ENCODE measurements at places on chromosomes 11 and 22.

GRCh38 chr11:15198284-15198683, 83.6 kb downstream of the INSC start:
- no peak for DNase-seq

DNA sequence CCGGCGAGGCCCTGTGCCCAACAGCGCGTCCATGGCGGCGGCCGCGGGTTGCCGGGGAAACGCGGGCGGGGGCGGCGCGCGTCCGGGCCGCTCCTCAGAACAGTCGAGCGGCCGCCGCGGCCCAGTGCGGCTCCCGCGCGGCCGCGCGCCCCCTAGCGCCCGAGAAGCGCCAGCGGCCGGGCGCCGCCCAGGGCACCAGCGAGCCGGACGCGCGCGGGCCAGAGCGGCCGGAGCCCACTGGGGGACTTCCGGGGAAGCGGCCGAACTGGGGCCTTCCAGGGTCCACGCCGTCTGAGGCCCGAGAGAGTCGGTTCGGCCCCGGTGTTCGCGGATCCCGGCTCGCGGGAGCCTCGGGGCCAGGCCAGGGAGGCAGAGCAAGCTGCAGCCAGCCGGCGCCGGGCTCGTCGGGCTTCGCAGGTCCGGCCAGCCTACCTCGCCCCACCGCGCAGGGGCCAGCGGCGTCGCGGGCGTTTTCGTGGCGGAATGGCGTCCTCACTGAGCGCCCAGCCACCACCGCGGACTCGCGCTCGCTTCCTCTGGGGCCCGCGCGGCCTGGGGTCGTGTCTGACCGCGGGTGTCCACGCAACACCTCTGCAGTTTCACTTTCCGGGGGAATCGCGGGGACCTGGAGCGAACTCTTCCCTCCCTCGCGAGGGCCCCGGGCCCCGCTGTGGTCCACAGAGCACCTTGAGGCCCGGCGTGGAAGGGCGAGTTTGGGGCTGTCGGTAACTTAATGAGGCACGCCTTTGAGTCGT, at the start of gene DENND6B:
Gene DENND6B, minus strand, starts transcription at position 57 of the 755 bp plus-strand sequence. Its CDS starts 24 bp downstream, at position 33.
- DNase-seq, result peak; percentile 13

- no peak for DNase-seq
Observed at GRCh38 chr11:20353829-20354434, 9.6 kb upstream of the HTATIP2 start.

DNA sequence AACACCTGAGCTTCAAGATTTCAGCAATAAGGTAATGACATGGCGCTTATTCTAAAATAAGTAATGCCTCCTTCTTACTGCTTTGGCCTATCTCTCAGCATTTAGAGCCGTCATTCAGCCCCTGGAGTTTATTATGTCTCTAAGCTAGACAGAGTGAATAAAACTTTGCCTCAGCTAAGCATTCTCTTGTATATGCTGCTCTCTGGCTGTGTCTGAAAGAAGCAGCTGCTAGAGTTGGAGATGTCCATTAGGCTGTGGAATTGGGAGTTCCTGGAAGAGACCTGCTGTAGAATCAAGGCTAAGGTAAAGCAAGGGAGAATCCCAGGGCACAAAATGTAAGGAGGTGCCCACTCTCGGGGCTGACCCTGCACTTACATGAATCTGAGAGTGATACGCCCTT, 35.5 kb upstream of the TTC12 start:
- DNase-seq, result no peak

DNA sequence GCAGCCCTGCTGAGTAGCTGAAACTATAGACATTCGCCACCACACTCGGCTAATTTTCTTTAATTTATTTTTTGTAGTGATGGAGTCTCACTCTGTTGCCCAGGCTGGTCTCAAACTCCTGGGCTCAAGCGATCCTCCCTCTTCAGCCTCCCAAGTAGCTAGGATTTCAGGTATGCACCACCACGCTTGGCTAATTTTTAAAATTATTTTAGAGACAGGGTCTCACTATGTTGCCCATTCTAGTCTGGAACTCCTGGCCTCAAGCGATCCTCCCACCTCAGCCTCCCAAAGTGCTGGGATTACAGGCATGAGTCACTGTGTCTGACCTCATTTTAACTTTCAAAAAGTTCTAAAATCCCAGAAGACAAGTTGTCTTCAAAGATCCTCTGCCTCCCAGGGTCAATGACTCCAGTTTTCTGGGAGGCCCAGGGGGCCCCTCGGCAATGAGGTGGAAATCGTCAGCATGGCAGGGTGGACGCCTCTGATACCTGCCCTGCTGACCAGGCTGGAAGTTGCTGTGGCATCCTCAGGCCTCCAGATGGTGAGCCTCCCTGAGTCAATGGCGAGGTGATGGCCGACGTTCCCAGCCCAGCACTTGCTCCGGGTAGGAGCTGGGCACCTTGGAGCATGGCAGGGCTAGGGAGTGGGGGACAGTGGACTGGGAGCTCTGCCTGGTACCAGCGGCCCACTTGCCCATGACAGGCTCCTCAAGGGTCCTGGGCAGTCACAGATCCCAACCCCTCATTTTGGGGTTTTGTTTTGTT, 31.1 kb downstream of the RPL3 start:
- no peak for DNase-seq

GRCh38 chr11:76935042-76935441, 74.3 kb downstream of the ACER3 start:
- DNase-seq, result no peak

DNA sequence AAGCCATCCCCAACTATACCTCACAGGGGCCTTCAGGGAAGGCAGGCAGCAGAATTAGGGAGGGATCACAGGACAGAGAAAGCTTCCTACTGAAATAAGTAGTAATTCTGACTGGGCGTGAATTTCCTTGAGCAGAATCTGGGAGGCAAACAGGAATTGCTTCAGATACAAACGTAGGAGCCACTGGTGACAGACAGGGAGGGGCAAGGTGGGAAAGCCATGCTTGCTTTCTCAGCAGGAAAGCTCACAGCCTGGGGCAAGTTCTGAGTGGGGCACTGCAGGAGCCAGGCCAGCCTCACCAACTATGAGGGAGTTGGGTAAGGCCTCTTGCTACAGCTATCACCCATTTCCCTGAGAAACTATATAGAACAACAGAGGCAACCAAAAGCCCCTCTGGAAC, 43.6 kb downstream of the ARHGAP32 start:
- no peak for DNase-seq

DNA sequence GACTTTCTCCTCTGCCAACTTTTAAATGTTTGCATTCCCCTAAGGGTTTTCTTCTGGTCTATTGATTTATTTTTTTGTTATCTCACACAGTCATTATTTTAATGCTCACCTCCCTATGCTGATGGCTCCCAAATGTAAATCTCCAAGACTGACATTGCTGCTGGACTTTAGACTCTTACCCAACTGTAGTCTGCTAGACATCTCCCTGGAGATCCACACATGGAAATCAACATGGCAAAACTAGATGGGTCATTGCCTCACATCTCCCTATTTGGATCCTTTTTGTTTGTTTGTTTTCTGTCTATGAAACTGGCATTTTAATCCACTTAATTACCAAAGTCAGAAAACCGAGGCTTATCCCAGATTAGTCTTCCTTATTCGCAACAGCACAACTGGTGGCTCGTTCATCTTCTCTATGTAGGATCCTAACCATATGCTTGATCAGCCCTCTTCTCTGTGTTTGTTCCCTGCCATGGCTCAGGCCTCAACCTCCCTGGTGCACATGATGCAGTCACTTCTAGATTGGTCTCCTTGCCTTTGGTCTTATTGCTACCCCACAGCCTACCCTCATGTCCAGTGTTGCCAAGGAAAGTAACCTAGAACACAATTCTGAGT, 37.3 kb downstream of the SC5D start:
- no peak for DNase-seq

GRCh38 chr11:124736736-124737135, 3.0 kb upstream of the NRGN start:
- DNase-seq, result no peak

DNA sequence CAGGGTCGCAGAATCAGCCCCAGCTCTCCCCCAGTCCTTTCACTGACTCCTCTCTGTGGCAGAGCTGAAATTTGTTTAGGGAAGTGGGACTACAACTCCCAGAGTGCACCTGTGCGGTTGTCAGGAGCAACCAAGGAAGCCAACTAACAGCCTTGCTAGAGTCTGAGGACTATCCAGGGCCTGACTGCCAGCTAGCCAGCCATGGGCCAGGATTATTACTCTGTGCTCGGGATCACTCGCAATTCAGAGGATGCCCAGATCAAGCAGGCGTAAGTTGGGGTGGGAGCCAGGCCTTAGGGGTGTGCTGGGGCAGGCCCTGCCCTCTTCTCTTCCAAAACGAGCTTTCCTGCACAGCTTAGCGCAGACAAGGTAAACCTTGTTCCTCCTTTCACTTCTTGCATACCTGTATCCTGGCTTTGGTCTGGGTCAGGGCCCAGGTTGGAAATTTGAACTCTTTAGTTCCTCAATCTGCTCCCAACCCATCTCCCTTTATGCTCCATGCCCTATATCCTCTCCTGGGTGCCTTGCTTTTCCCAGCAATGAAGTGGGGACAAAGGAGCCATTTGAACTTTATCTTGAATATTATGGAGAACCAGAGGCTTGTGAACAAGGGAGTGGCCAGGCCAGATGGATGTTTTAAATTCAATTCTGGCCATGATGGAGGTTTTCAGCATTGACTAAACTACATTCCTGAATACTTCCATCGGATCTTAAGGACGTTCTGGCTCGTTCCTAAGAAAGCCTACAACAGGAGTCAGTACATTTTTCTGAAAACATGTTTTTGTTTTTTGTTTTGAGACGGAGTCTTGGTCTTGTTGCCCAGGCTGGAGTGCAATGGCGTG, at the start of gene DNAJB13:
Gene DNAJB13, plus strand, starts transcription at position 158 of the 842 bp plus-strand sequence. Its CDS starts 44 bp downstream, at position 202.
- no peak for DNase-seq

GRCh38 chr11:92820860-92821259, 148.6 kb upstream of the MTNR1B start:
- no peak for DNase-seq

- DNase-seq, result no peak
Observed at GRCh38 chr11:66889960-66890359, 33.1 kb downstream of the LRFN4 start.

DNA sequence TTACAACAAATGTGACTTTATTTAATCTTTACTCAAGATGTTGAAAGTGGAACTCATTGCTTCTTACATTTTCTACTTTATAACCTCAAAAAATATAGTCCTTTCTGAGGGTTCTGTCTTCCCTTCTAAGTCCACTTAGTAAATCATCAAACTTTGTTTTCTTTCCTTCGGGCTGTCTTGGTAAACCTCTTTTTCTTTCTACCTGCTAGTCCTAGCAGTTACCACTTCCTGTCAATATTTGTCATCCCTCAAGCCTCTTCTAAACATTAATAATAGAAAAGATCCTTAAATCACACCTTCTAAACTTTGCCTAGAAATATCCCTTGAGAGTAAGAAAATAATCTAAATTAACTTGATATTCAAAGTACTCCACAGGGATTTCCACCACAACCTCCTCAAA, 580.4 kb downstream of the CNTN5 start:
- DNase-seq, result no peak

- no peak for DNase-seq
Observed at GRCh38 chr11:34311126-34311525, 46.7 kb downstream of the ABTB2 start.

- DNase-seq, result no peak
Observed at GRCh38 chr11:34358258-34358727, 483 bp upstream of the ABTB2 start.

DNA sequence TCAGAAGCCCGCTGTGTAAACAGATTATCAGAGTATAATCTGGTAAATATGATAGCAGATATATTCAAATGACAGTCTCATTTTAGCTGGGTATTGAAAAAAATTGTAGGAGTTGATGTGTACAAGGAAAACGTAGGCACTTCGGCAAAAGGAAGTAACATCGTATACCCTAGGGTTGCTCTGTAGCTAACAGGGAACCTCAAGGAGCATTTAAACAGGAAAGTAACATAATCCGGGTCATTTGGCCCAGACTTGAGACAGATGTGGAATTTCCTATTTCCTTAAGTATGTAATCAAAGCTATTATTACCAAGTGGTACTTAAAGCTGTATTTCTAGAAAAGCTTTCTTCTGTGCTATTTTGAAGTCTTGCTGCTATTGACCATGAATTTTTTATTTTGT, 215.6 kb downstream of the DDX10 start:
- DNase-seq, result no peak

DNA sequence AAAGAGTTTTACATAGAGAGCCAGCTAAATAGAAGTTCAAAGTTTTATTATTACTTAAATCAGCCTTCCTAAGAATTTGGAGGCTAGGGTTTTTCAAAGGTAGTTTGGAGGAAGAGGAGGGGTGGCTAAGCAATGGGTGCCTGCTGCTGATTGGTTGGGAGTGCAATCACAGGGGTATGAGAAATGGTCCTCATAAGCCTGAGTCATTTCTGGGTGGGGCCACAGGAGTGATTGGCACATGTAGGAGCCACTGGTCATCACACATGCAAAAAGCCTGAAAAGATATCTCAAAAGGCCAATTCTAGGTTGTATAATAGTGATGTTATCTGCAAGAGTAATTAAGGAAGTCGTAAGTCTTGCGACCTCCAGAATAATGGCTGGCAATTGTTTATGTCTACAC, 12.9 kb downstream of the OR51L1 start:
- no peak for DNase-seq

GRCh38 chr11:93986716-93987115, 34.4 kb upstream of the HEPHL1 start:
- DNase-seq, result no peak

GRCh38 chr11:92594251-92594650, 369.6 kb downstream of the FAT3 start:
- no peak for DNase-seq

DNA sequence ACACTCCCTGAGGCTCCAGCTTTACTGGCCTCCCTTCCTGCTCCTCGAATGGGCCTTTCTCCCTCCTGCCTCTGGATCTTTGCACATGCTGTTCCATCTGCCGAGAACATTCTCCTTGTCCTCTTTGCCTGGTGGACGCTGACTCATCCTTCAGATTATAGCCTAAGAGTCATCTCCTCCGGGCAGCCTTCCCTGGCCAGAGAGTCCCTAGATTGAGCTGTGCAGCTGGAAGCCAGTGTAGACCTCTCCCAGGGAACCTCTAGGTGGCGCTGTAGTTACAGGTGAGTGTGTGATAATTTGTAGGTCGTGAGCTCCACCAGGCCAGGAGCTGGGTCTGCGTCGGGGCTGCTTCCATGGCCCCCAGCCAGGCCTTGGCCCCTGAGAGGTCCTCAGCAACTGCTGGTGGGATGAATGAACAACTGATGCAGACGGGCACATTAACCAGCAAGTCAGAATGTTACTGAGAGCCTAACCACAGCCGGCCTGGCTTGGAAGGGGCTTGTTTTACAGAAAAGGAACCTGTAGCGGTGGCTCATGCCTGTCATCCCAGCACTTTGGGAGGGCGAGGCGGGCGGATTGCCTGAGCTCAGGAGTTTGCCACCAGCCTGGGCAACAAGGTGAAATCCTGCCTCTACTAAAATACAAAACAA, 8.7 kb downstream of the PNPLA5 start:
- no peak for DNase-seq

- DNase-seq, result no peak
Observed at GRCh38 chr11:100766764-100767163, 79.7 kb downstream of the ARHGAP42 start.

- no peak for DNase-seq
Observed at GRCh38 chr22:23012081-23012622, 58.2 kb upstream of the GNAZ start.

- no peak for DNase-seq
Observed at GRCh38 chr11:32641361-32641760, 57.7 kb downstream of the EIF3M start.
